ENCODE measurements at places on chromosomes 4 and X. TPM values are rescaled to one million over a fixed set of nuclear protein-coding genes. Genes with fewer than 3 reads are reported as not detected.

- DNase-seq, result no peak
Measured at GRCh38 chrX:9340598-9341290, 124.1 kb upstream of the TBL1X start.

DNA sequence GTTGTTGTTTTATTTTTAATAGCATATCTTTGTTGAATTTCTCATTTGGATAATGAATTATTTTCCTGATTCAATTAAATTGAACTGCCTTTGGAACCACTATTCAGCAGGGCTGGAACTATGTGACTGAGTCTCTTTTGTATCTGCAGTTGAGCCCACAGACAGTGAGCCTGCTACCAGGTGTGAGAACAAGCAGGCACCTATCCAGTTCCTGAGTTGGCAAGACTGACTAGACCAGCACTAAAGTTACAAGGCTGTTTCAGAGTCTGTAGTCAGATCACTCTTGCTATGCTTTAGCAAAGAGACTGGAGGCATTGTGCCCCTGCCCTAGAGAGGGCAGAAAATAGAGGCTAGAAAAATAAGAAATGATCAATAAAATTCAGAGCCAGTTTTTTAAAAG lies 237.3 kb upstream of the GRID2 start:
- DNase-seq, result no peak

The KLHL4 gene
- total RNA-seq, result 1.6 TPM

GRCh38 chr4:187090401-187090800 lies 366.7 kb upstream of the FAT1 start:
- DNase-seq, result no peak

DNA sequence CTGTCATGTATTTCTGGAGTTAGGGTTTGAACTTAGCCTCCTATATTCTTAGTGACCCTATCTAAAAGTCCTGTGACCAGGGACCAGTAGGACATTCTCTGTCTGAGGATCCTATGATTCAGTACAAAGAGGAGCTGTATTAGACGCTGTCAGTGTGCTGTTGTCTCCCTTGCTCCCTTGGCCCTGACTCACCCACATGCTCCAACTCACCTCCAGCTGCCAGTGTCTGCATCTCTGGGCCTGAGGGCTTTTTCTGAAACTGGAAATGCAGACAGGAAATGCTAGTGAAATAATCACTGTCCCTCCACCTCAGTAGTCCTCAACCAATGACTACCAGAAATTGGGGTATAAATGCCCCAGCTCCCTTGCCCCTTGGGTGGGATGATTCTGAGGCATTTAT lies 535.3 kb upstream of the RPS6KA3 start:
- DNase-seq, result no peak

- DNase-seq, result no peak
Measured at GRCh38 chr4:135963009-135963408, 1569.3 kb downstream of the PCDH18 start.

The MXRA5 gene
- total RNA-seq, result 5.8 TPM

GRCh38 chrX:110395877-110396276 lies 37.2 kb downstream of the RTL9 start:
- no peak for DNase-seq

The L1CAM gene
- total RNA-seq, result 2.8 TPM

DNA sequence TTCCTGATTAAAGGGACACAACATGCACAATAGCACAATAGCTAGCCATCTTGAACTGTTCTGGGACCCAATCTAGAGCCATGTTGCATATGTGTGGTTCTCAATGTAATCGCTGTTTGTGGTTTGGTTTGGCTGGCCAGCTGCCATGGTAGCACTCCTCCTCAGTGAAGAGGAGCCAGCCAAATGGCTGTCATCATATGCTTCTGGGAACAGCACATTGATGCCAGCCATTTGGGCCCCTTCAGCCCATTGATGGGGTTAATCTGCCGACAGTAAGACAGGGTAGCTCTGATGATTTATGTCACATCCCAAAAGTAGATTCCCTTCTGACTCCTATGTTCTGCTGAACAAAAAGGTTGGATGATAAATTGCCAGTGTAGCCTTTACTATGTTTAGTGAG lies 48.5 kb downstream of the AWAT2 start:
- DNase-seq, result no peak

The IDS gene
- total RNA-seq, result 54.9 TPM

- DNase-seq, result no peak
Measured at GRCh38 chr4:29538889-29539646, 1181.1 kb upstream of the PCDH7 start.

DNA sequence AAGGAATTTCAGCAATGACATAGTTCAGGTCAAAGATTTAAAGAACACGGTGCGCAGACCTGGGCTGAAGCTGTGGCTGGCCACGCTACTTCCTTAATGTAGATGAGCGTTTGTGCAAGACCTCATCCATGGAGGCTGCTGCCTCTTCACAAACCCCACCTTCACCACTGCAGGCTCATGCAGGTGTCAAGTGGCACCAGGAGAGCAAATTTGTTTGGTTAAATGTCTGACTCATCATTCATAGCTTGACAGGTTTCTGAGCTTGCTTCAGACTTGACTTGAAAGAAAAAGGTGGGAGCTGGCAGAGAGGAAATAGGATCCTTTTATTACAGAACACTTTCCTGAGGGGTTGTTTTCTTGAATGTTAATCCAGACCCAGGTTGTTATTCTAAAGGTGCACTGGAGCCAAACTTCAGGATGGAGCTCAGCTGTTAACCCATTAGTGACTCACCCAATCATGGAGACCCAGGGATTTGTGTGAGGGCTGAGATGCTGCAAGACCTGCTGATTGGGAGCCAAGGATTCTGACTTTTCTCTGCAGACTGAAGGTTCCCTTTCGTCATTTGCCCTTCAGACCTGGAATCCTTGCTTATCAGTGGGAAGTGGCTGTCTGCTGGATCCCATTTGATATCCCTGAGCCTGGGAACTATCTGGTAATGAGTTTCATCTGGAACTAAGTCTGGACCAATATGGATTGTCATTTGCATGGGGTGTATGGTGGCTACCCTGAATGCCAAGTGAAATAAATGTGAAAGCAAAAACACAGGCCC lies 315.3 kb downstream of the PTTG2 start:
- no peak for DNase-seq

The CENPE gene
- 0.75 TPM for total RNA-seq
